ENCODE measurements at places on chromosomes 2 and 18.

DNA sequence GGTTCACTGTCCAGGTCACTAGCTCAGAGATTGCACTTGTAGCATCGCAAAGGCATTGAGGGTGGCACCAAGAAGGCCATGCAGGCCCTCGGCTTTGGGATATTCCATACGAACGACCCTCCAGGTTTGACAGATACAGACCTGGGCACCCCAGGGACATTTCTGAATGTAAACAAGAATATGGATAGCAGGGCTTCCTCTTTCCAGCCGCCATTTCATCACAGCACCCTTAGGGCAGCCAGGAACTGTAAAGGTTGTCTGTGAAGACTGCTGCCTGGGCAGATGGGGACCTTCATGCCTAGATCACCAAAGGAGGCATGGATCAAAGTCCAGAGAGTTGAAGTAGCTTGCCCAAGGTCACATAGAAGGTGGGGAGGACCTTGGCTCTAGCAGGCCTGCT lies 70.5 kb downstream of the ACTR2 start:
- no peak for DNase-seq

GRCh38 chr2:237594514-237594871 lies 4.0 kb upstream of the RAB17 start:
- no peak for DNase-seq

GRCh38 chr2:85852937-85853498 lies 35.8 kb downstream of the ST3GAL5 start:
- DNase-seq: no peak

GRCh38 chr2:69674316-69674670 lies 30.8 kb upstream of the AAK1 start:
- no peak for DNase-seq

GRCh38 chr2:53286345-53286744 lies 481.3 kb upstream of the CHAC2 start:
- no peak for DNase-seq

DNA sequence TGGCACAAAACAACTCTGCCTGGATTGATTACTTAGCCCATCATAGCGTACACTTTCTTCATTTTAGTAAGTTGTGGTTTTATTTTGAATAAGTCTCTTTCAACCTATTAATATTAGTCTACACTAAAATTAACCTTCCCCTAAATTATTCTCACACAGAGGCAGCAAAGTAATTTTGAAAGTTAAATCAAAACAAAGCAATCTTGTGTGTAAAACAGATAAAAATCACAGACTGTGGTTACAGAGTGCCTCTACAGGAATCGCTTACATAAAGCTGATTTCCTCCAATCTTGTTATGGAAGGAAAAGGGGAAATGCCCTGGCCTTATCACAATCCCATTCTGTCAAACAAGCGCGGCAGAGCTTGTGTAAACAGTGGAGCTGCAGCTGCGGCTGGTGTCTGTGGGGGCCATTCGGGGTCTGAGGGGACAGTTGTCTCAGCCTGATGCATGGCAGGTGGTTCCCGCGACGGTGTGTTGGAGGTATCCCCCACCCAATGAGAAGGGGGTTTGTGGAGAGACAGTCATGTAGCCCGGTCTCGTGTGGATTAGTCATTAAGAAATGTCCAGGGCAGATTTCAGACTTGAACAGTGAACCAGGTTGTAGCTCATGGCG lies 42.1 kb downstream of the BCL2L11 start:
- no peak for DNase-seq

DNA sequence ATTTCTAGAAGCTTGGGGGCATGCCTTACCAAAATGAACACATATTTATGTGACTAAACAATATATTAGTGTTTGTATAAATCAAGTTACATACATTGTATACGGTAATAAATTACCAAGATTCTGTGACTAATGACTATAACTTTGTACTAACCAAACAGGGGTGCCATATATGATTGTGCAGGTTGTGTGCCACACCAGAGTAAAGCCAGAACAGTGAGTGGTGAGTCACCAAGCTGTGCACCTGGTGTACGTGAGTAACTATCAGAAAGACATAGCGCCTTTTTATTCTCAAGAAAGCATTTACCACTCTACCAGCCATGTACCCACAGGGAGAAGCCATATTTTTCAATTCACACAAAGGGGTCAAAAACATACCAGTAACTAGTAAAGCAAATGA lies 453.2 kb upstream of the PIK3C3 start:
- no peak for DNase-seq

DNA sequence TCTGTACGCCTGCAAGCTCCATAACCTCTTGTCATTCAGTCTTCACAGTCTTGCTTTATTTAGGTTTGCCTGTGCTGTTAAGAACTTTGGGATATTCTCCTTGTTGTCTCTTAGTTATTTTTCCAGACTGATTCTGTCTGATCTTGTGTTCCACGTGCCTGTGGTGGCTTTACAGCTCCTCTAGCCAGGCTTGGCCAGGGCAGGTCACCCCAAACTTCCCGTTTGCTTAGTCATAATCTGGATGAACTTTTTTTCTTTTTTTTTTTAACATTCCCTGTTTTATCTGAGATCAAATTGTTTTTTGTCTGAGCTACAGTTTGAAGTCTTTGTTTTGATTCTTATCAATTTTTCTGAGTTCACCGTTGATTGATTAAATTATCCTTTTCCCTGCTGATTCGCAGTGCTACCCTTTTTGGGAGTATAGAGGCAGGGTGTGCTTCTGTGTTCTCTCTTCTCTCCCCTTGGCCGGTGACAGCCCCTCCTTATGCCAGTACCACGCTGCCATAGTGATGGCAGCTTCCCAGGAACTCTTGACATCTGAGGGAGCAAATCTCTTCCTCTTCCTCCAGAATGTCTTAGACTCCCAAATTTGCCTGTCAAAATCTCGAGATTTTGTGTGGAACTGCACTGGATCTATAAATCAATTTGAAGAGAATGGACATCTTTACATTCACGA lies 2.5 kb downstream of the SP100 start:
- DNase-seq: no peak

DNA sequence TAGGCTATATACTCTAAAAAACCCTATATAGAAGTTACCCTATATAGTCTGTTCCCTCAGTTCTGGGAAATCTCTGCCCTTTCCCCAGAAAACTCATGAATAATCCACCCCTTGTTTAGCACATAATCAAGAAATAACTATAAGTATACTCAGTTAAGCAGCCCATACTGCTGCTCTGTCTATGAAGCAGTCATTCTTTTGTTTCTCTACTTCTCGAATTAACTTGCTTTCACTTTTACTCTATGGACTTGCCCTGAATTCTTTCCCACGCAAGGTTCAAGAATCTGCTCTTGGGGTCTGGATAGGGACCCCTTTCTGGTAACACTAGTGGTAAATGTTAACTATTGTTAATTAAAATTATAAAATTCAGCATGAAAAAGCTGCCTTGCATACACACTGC lies 17.4 kb upstream of the AP1S3 start:
- DNase-seq: no peak

DNA sequence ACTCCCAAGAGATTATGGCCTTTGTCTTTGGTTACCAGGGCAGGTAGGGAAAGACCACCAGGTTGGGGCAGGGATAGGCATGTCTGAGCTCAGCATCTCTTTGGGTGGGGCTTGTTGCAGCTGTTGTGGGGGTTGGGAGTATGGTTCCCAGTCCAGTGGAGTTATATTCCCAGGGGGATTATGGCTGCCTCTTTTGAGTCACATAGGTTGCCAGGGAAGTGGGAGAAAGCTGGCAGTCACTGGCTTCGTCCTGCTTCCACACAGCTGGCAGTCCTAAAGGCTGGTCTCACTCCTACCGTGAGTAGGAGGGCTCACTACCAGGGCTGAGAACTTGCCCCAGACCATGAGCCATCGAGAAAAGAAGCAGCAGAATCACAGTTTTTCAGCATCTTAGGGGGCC lies 79.1 kb downstream of the LYPD6 start:
- DNase-seq: no peak

- no peak for DNase-seq
Observed at GRCh38 chr18:11976315-11977152, 4.8 kb upstream of the IMPA2 start.

DNA sequence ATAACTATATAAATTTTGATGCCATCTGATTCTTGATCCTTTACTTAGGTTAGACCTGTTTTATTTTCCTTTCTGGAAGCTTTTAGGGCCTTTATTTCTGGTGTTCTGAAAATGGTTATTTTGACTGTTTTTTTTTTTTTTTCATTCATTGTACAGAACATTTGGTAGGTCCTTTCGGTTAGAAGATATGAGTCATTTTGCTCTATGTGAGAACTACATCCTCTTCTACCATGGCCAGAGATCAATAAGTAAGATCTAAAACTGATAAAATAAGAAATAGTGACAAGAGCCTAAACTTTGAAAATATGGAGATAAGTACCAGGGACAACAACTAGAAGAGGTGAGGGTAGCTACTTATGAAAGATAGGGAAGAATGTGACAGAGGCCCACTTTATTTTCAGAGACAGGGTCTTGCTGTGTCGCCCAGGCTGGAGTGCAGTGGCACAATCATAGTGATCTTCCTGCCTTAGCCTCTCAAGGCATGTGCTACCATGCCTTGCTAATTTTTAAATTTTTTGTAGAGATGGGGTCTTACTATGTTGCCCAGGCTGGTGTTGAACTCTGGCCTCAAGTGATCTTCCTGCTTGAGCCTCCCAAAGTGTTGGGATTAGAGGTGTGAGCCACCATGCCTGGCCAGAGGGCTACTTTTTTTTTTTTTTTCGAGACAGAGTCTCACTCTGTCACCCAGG lies 66.5 kb downstream of the EIF2AK3 start:
- DNase-seq: no peak

GRCh38 chr2:161825429-161825828 lies 201.2 kb downstream of the SLC4A10 start:
- DNase-seq: no peak

- peak; percentile 48 for DNase-seq
Observed at GRCh38 chr2:39128919-39129391, 8.1 kb upstream of the SOS1 start.

GRCh38 chr2:2665834-2666133 lies 334.7 kb upstream of the MYT1L start:
- no peak for DNase-seq

DNA sequence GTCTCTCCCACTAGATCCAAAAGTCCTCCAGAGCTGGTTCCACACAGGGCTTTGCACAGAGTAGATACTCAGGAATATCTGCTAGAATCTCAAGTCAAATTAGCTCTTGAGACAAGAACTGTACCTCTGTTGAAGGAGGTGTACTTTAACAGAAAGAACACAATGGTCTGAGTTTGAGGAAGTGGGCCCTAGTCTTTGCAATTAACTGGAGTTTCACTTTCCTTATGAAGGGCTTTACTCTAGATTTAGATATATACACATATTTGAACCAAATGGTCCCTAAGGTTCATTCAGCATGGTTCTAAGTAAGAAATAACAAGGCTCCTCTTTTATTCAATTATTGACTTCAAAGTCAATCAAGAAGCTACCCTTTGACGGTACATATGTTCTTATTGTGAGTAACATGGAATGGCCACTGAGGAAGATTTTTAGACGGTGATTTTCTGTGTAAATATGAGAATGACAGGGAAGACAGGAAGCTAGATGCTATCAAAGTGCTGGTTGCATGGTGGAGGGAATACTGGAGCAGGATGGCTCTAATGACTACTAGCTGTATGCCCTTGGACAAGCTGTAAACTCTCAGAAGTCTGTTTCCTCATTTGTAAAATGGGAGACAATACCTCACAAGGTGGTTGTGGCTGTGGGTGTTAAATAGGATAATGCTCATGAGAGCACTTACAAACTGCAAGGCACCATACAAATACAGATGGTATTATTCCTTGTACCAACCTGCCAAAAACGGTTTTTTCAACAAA lies 73.5 kb upstream of the SERTAD2 start:
- no peak for DNase-seq

DNA sequence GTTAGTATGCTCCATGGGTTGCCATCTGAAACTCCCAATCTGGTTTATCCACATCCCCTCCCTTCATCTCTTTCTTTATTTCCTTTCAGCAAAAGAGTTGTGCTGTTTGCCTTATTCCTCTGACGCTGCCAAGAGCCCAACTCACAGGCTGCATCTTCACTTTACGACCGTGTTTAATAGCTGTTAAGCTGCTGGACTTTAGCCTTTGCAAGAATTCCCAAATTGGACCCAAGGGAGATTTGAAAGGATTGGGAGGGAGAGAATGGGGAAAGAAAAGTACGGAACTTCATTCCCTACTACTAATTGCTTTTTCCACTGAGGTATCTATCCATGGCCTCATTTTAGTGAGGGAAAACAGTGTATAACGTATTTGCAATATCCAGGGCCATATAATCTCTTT lies 263.4 kb upstream of the MEIS1 start:
- no peak for DNase-seq
